Activated naive CD4-positive, alpha-beta T cell (primary cell): ENCODE measurements at places on chromosomes 11 and 22.

GRCh38 chr11:45337583-45338360 is 51.6 kb upstream of the SYT13 start:
- no peak for DNase-seq

DNA sequence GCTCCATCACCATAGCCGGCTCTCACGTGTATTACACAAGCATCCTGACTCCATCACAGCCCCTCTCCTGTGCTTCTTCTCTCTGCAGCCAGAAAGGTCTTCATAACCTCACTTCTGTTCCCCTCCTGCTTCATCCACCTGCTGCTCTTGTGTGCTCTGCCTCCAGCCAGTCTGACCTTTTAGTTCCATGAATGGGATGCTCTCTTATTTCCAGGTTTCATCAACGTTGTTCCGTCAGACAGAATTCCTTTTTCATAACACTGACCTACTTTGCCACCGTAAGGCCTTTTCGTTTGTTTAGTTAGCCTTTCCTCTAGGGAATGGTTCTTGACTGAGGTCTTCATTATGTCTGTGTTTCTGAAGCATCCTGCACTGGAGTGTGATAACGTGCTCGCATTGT is 18.8 kb downstream of the GRAMD1B start:
- DNase-seq, result no peak

GRCh38 chr11:126914941-126915340 is 85.6 kb downstream of the KIRREL3 start:
- no peak for DNase-seq

- DNase-seq, result no peak
Observed at GRCh38 chr11:3995307-3995706, 99.3 kb upstream of the RRM1 start.

- DNase-seq, result no peak
Observed at GRCh38 chr11:113664981-113665710, 41.0 kb downstream of the TMPRSS5 start.

- DNase-seq, result no peak
Observed at GRCh38 chr11:67062526-67063373, 6.1 kb downstream of the RHOD start.

DNA sequence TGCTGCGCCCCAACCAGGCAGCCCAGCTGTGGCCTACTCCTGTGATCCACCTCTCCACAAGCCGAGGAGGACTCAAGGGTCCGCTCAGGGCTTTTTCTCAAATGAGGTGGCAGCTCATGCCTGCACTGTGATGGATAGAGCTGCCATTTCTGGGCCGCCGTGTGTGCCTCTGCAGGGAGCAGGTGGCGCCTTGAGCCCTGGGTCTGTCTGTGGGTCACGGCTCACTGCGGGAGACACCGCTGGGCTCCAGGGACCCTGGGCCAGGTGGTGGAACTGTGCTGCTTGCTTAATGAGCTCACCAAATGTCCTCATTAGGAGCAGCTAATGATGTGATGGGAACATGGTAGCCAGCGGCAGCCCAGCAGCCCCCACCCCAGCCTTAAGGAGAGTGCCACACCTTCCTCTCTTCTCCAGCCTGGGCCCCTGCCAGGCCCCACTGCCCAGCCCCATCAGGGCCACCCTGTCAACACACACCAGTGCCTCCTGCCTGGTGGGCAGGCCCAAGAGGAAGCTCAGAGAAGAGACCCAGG is 50.8 kb downstream of the DHCR7 start:
- DNase-seq, result no peak

DNA sequence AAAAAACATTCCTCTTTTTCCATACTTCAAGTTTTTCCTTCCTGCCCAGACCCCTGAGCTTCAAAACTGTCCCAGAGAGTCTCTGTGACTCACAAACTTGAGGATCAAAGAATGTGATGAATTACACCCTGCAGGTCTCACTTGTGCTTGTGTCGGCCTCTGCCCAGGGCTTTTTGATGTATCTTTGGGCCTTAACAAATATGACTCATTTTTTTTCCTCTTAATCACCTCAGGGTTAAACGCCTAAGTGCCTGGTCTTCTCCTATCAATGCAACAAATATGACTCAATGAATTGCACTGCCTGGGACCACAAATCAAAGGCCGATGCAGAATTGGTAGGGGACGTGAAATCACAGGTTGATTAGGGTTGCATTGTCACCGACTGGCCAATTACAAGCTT is 267.7 kb downstream of the LARGE1 start:
- DNase-seq, result no peak

DNA sequence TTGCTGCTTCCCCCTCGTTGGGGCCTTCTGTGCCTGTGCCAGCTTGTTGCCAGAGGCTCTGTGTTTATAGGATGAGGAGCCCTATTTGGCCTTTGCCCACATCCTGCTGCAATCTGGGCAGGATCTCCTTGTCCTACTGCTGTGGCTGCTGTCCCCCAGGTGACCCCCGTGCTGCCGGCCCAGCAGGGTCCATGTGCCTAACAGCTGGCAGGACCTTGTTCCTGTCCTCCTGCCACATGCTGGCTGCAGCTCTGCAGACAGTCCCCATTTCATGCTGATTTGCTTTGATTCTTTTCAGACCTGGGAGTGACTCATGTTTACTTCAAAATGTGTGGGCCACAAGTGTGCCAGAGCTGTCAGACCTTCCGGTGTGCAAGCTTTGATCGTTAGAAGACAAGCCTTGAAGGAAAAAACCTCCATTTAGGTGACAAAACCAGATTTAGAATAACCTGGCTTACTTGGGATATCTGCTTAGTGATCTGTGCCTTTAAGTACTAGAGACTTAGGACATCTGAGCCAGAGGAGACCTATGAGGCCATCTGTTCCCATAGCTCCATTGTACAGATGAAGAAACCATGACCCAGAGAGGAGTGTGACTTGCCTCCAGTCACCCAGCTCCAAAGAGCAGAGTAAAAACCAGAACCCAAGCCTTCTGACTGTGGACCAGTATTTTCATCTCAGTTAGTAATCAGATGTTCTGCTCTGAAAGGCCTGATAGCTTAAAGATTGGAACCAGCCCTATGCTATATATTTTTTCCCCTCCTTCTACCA is 11.1 kb downstream of the NAV2 start:
- DNase-seq, result no peak

DNA sequence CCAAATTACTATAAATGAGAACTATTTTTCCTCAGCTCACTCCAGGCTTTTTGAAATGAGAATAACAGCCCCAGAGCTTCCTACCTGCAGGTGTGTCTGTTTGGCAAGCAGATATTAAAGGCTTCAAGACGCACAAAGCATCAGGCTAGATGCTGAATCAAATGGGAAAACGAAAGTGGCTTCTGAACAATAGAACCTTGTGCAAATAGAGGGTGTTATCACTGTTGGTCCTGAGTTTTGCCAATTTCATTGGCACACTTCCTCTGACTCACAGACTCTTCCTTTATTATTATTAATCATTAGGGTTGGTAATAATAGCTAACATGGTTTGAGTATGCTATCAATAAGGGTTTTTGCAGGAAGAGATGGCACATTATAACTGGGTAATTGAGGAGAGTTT is 13.4 kb downstream of the SYT13 start:
- DNase-seq, result no peak

- no peak for DNase-seq
Observed at GRCh38 chr22:47853750-47854149, 1091.3 kb downstream of the TBC1D22A start.

DNA sequence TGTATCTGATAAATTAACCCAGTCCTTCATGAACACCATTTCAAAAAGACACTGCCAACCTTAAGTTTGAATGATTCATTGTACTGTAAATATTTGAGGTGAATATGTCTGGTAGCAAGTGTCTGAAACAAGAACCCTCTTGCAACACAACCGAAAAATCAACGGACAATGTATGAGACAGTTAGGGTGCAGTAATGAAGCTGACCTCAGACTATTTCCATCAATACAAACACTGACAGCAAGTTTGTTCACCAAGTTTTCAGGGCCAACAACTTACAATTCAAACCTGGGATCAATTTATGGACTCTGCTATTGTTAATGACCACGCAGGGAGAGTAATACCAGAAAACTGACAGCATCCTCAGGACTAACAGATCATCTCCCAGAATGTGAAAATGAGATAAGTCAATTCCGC is 126.3 kb downstream of the CADM1 start:
- DNase-seq, result no peak

GRCh38 chr11:66912361-66912760 is 45.8 kb downstream of the PC start:
- DNase-seq, result no peak

- DNase-seq, result no peak
Observed at GRCh38 chr11:44608991-44609782, 43.7 kb downstream of the CD82 start.

GRCh38 chr11:34466802-34467488 is 28.2 kb downstream of the CAT start:
- no peak for DNase-seq

- no peak for DNase-seq
Observed at GRCh38 chr11:97702951-97703350, 1313.1 kb downstream of the JRKL start.

DNA sequence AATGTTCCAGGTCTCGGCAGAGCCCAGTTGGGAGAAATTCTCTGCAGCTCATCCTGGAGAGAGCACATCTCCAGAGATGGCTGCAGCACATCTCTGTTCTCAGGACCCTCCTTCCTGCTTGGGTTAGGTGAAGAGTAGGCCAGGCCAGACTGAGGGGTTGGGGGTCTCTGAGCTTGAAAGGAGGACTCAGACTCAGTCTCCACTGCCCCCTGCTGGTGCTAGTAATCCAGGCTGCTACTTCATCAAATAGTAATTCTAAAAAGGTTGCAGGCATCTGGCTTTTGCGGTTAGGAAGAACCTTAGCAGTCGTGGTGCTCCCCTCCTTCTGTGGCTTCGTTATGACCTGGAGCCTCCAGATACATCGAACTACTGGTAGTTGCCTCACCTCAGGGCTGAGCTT is 9.7 kb downstream of the TUB start:
- DNase-seq, result no peak

DNA sequence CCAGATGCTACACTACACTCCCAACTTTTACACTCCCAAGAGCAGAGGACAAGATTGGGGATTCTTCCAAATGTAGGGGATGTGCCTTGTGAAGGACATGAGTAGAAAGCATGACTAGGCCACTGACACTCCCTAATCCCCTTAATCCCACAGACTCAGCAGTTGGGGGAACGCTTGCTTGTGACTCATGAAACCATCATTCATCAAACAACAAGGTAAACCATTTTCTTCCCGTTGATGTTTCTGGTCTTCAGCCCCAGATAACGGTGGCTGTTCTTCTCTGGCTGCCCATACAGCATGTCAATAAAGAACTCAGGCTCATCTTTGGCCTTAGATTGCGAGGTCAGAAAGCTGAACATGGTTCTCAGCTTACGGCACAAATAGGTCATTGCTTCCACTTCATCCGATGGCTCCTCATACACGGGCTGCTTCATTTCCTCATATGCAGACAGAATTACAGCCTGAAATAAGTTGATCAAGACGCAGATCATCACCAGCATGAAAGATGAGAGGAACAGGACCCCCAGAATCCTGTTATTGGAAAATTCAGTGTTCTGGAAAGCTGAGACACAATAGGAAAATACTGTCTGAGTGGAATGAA is 6.4 kb upstream of the CDPF1 start:
- no peak for DNase-seq

GRCh38 chr11:33062137-33062536 is 22.8 kb downstream of the TCP11L1 start:
- no peak for DNase-seq

GRCh38 chr22:26568207-26568706 is 21.7 kb downstream of the TPST2 start:
- no peak for DNase-seq

DNA sequence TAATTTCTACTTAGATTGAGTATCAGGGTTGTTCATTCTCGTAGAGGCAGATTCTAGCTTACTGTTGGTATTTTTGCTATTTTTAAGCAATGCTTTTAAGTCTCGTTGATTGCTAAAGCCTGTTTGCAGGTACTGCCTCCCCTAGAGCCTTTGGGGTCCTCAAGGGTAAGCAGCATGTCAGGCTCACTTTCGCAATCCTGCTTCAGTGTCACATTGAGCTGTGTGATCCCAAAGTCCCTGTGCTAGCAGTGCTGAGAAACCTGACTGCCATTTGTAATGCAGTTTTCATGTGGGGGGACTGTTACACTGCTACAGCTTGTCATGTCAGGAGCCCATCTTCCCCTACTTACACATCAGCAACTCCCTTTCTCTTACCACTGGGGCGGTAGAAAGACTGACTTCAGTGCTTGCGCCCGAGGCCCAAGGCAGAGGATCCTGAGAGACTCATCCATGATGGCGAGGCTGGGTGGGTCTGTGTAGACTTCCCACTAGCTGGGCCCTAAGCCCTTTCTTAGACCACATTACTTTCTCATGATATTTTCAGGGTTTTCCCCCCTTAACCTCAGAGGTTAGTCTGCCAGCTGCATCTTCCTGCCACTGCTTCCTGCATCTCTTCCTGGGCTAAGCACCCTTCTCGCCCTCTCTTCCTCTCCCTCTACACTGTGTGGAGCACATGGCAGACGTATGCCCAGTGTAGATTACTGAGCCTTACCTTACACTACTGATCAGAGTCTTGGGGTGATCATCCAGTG is 40.8 kb upstream of the ST14 start:
- no peak for DNase-seq

DNA sequence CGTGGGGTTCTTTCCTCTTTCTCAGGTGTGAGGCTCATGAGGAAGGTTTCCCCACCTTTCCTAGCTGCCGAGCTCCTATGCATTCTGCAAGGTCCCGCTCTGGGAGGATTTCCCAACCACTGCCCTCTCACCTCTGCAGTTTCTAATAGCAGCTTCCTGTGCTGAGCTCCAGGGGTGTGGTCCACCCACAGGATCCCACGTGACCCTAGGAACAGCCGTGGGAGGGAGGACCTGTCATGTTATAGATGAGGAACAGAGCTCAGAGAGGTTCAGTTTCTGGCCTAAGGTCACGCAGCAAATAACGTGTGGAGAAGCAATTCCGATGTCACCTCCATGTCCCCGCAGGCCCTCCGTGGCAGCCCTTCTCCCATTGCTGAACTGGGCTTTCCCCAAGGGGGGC is 38.5 kb downstream of the FLRT1 start:
- DNase-seq, result no peak

DNA sequence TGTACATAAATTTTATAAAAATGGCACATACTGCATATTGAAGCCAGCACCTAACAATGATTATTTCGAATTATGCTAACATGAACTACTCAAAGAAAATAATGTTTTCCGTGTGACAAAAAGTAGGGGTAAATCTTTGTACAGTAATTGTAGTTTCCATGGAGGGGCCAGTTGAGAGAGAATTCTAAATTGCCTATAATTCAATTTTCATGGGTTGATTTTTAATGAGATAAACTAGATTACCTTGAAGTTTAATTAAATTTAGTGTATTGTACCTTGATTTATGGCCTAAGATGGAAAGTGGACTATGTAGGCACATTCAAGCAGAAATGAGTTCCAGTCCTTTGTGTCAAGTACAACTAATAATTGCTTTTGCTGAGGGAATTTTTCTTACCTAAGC is 5.0 kb downstream of the APLP2 start:
- no peak for DNase-seq
